ENCODE measurements at places on chromosomes 1 and 21.
A peak's percentile ranks its signal among the peaks of the same experiment; 100 is the strongest.

GRCh38 chr1:35111106-35111505 lies 31.9 kb downstream of the ZMYM1 start:
- DNase-seq = no peak

GRCh38 chr1:209046058-209046417 lies 537.5 kb upstream of the CAMK1G start:
- DNase-seq = no peak

DNA sequence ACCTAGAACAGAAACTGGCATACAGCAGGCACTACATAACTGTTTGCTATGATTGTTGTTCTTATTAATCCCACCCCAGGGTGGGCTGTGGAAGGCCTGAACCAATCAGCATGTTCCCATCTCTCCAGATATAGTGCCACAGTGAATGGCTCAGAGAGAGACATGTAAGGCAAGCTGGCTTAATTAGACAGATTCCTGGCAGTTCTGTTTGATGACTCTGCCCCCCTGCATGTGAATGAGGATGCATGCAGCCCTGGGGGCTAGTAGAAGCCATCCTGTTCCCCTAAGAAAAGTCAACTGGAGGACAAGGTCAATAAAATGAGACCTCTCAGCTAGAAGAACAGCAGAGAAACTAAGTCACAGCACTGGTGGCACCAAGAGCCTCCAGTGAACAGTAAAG lies 130.3 kb downstream of the GLIS1 start:
- DNase-seq = no peak

DNA sequence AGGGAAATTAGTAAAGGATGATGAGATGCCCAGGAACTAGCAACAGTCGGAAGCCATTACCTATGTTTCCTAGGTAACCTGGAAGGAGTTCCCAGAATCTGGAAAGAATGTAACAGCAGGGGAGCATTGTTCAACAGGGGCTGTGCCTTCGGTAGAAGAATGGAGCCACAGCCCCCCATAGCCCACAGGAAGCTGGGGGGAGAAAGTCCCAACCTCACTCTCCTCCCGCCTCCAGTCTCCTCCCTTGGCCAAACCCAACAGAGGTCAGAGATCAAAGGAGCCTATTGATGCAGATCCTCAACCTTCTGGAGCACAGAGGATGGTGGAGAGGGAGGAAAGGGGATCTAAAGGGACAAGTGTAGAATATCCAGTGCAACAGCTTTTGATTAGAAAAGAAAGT lies 131.5 kb upstream of the SLC44A3 start:
- DNase-seq = no peak

DNA sequence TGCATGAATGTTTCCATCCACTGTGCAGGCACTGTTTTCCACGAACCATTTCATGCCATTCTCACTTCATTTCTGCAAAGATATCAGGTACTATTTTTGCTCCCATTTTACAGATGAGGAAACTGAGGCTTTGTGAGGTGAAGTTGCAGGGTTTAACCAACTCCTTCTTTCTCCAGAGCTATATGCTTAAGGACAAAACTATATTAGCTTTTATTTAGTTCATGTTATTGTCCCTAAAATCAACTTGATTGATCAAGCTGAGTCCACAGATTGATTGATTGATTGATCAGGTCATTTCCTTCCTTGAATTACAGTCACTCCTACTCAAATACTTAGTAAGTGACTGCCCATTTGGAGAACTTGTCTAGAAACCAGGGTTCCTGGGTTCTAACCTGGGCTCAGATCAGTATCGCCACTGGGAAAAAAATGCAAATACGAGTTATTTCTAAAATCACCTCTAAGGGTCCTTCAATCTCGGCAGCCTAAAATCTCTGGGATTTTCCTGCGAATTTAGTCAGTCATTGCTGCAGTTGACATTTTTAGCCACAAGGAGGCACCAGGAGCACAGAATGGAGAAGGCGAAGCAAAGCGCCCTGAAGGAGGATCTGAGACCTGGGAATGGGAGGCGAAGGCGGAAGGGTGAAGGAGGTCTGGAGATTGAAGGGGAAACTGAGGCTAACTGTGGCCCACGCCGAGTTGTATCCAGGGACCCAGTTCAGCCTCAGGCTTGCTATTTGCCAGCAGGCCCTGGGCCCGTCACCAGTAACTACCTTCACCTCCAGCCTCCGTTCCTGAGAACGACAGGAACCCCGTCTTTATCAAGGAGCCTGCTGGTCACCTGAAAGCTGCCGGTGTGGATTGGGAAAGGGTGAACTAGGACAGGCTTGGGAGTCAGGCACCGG lies 14.3 kb upstream of the MUL1 start:
- DNase-seq = peak; percentile 54
